Activated T-helper 2 cell treated with anti-CD3 and anti-CD28 coated beads, Interferon-gamma antibody, Interleukin-2, Interleukin-4, amounts not matched to agents 10 μg/mL and 5 μg/mL and 100 μg/mL, durations not matched to agents 14 hours and 24 hours and 36 hours (primary cell): ENCODE measurements at places on chromosomes 7 and 10. TPM values are rescaled to one million over a fixed set of nuclear protein-coding genes. Genes with fewer than 3 reads are reported as not detected.

Gene CRPPA
- 1.3 and 1.4 TPM in 2 replicates for total RNA-seq

Gene NPC1L1
- total RNA-seq = not detected in 2 replicates

Gene SEMA3A
- 0.25 TPM in 2 replicates for total RNA-seq

Gene PRR15
- not detected in 2 replicates for total RNA-seq

DNA sequence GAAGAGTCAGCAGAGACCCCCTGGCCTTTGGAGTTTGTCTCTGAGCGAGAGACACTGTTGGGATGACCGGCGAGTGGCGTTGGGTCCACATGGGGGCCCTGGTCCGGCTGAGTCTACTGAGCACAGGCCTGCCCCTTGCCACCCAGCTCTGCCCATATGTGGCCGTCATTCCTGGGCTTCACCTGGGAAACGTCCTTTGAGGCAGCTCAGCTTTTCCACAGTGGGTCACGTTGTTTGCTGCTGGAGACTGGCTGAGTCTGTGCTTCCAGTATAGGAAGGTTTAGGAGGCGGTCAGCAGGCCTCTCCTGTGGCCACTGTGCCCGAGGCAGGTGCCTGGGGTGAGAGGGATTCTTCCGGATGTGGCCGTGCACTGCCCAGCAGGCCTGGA is 17.1 kb downstream of the ADAM8 start:
- H3K27me3 ChIP-seq = no peaks in the 10 kb centered on the region
- H3K27ac ChIP-seq = peak overlapping the region; percentile 89
- no peak for DNase-seq
- peaks cover 42% of the 10 kb centered on the region for H3K4me1 ChIP-seq
- peak overlapping the region; percentile 51 for H3K4me3 ChIP-seq
- H3K36me3 ChIP-seq = peaks cover 18% of the 10 kb centered on the region

GRCh38 chr7:66732439-66732838 is 8.1 kb upstream of the RABGEF1 start:
- no peak for DNase-seq
- peaks cover 28% of the 10 kb centered on the region for H3K36me3 ChIP-seq
- no peaks in the 10 kb centered on the region for H3K27me3 ChIP-seq
- H3K27ac ChIP-seq = no peak overlapping the region
- H3K4me3 ChIP-seq = no peak overlapping the region
- H3K4me1 ChIP-seq = peaks cover 3% of the 10 kb centered on the region

GRCh38 chr10:69051303-69051702 is 36.6 kb upstream of the SRGN start:
- peak; percentile 34 for DNase-seq
- no peak overlapping the region for H3K4me3 ChIP-seq
- H3K27ac ChIP-seq = peak overlapping the region; percentile 79
- H3K27me3 ChIP-seq = no peaks in the 10 kb centered on the region
- peaks cover 64% of the 10 kb centered on the region for H3K4me1 ChIP-seq

- H3K4me3 ChIP-seq = peak overlapping the region; percentile 54
- DNase-seq = peak; percentile 55
- peaks cover 11% of the 10 kb centered on the region for H3K4me1 ChIP-seq
- no peak overlapping the region for H3K27ac ChIP-seq
- peaks cover 44% of the 10 kb centered on the region for H3K27me3 ChIP-seq
These were observed 17.0 kb downstream of the FAM131B start for GRCh38 chr7:143345428-143345900.

GRCh38 chr7:156616269-156617202 is 24.0 kb upstream of the RNF32 start:
- no peak for DNase-seq
- no peak overlapping the region for H3K27ac ChIP-seq
- H3K4me1 ChIP-seq = peaks cover 44% of the 10 kb centered on the region
- H3K27me3 ChIP-seq = peaks cover 43% of the 10 kb centered on the region
- peak overlapping the region; percentile 55 for H3K4me3 ChIP-seq

- H3K27me3 ChIP-seq = no peaks in the 10 kb centered on the region
- DNase-seq = no peak
- no peak overlapping the region for H3K4me3 ChIP-seq
- H3K27ac ChIP-seq = no peak overlapping the region
These were observed 46.4 kb upstream of the CC2D2B start for GRCh38 chr10:95861386-95861785.

DNA sequence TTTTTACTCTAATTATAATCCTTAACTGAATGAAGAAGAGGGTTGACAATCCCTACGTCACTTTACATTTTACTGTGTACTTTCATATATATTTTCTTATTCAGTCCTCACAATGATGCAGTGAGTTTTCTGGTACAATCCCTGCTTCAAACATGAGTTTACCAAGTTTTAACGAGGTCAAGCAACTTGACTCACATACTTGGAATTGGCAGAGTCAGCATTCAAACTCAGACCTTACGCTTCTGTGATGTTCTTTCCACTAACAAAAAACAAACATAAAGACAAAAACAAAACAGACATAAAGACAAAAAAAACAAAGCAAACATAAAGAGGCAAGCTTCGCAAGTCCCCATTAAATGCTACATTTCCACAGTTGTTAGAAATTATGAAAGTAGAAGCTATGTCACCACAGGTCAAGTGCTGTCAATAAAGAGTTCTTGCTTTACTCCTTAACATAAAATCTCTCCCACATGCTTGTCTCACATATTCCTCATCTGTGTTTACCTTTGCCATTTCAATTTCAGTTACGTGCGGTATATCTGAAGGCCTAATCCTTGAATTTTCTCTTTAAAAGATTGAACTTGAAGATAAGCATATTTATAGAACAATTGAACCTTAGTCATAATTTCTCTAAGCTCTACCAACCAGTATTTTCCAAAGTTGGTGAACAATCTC is 217.3 kb downstream of the CELF2 start:
- H3K27ac ChIP-seq = peak overlapping the region; percentile 98
- peak overlapping the region; percentile 58 for H3K4me3 ChIP-seq
- H3K4me1 ChIP-seq = peaks cover 84% of the 10 kb centered on the region
- no peak for DNase-seq
- peaks cover 72% of the 10 kb centered on the region for H3K36me3 ChIP-seq
- no peaks in the 10 kb centered on the region for H3K27me3 ChIP-seq

DNA sequence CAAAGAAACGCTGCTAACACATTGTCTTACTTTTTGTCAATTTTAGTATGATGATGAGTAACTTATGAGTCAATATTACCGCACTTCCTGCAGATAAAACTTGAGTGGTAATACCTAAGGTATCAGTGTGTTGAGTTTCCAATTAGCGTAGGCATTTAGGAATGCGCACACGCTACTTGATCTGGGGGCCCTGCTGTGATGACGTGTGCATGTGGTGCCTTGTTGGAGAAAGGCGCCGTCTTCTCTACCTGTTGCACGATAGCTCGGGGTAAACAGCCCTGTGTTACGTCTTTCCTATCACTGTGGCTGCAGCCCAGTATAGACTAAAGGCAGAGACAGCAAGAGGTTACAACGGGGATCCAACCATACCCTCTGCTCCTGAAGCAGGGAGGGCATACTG is 476.8 kb upstream of the ADARB2 start:
- H3K27me3 ChIP-seq = no peaks in the 10 kb centered on the region
- H3K27ac ChIP-seq = no peak overlapping the region
- H3K4me1 ChIP-seq = no peaks in the 10 kb centered on the region
- DNase-seq = no peak
- H3K4me3 ChIP-seq = no peak overlapping the region
